Memory B cell (primary cell): ENCODE measurements at places on chromosomes 2 and 18.

DNA sequence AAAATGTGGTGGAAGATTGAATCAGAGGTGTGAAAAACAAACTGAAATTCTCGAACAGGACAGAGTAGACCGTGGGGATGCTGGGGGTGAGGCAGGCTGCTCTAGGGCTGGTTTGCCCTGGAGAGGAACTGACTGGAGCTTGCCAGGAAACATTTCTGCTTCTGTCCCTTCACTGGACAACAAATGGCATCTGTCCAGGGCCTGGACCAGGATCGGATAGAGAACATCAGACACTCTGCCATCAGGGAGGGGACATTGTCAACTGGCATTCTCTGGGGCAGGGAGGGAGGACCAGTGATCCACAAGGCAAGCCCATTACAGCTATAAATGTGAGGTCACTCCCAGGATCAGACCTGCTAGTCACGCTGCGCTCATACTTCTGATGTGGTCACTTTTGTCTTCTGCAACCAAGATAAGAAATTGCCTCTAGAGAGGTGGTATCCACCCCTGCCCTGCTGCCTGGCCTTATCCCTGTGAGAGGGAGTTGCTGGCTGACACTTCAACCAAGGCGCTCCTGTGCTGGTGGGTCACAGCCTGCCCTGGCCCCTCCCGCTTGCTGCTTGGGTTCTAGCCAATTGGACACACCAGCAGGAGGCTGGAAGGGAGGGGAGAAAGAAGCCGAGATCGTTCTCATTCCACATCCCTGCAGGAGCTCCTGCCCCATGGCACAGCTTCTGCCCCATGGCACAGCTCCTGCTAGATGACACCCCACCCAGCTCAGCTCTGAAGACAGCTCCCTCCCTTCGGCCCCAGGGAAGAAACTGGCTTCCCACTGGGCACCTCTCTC is 8.7 kb downstream of the NPPC start:
- no peak for DNase-seq
- no peaks in the 10 kb centered on the region for H3K4me1 ChIP-seq
- no peak overlapping the region for H3K4me3 ChIP-seq
- H3K27ac ChIP-seq, result no peak overlapping the region
- no peaks in the 10 kb centered on the region for H3K36me3 ChIP-seq

DNA sequence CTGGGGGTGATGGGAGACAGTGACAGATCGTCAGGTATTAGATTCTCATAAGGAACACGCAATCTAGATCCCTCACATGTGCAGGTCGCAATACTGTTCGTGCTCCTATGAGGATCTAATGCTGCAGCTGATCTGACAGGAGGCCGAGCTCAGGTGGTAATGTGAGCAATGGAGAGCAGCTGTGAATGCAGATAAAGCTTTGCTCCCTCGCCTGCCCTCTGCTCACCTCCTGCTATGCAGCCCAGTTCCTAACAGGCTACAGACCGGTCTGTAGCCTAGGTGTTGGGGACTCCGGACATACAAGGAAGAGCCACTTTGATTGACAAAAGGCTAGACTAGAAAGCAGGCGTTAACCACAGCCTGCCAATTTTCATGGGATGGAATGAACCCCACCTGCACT is 183.6 kb upstream of the TMEM200C start:
- H3K4me3 ChIP-seq, result no peak overlapping the region
- no peaks in the 10 kb centered on the region for H3K27me3 ChIP-seq
- no peaks in the 10 kb centered on the region for H3K4me1 ChIP-seq

DNA sequence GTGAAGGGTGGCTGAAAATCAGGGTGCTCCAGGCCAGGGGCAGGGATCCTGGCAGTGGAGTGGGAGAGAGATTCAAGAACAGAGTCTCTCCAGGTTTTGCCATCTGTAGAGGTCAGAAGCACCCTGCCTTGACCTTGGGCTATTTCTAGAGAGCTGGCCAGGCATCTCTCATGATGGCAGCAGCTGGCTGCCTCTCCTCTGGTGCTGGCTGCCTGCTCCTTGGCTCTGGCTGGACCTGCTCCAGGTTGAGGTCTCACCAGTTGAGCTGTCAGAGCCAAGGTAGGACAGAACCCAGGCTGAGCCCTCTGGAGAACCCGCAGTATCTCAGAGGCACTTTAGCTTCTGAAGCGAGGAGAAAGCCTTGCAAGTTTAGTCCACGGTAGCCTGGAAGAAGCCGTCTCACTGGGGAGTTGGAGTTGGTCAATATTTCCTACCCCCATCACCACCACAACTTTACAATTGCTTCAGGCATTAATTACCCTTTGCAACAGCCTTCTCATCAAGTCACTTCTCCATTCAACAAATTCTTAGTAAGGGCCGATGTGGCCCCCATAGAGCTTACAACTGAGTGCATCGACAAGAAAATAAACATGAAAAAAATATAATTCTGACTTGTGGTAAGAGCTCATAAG is 25.6 kb downstream of the GNLY start:
- H3K27me3 ChIP-seq, result peaks cover 9% of the 10 kb centered on the region
- H3K4me1 ChIP-seq, result no peaks in the 10 kb centered on the region
- no peak overlapping the region for H3K4me3 ChIP-seq
- H3K27ac ChIP-seq, result no peak overlapping the region

DNA sequence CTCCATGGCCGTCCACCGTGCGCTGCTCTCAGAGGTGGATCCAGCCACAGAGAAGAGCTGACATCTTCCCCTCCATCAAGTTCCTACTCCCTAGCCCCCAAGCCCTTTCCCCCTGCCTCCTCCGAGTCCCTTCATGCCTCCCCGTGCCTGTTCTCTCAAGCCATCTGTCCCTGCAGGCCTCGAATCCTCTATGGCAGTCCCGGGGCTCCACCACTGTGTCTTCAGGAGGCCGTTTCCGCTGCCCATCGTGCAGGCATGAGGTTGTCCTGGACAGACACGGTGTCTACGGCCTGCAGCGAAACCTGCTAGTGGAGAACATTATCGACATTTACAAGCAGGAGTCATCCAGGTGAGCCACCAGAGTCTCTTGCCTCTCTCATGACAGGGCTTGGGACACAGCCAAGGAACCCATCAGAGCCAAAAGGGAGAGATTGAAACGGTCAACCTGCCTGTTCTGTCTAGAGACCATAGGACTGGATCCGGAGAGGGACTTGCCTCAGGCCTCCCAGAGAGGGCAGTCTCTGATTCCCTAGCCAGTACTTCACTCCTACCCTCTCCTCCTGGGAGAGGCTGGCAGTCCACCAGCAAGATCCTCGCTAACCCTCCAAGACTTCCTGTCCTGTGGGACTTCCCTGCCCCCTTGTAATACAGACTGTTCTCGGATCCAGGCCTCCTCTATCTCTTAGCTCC is 9.7 kb downstream of the UCN start:
- no peak overlapping the region for H3K27ac ChIP-seq
- peaks cover 17% of the 10 kb centered on the region for H3K27me3 ChIP-seq
- no peak for DNase-seq
- peaks cover 8% of the 10 kb centered on the region for H3K4me1 ChIP-seq
- H3K36me3 ChIP-seq, result no peaks in the 10 kb centered on the region
- no peak overlapping the region for H3K4me3 ChIP-seq

DNA sequence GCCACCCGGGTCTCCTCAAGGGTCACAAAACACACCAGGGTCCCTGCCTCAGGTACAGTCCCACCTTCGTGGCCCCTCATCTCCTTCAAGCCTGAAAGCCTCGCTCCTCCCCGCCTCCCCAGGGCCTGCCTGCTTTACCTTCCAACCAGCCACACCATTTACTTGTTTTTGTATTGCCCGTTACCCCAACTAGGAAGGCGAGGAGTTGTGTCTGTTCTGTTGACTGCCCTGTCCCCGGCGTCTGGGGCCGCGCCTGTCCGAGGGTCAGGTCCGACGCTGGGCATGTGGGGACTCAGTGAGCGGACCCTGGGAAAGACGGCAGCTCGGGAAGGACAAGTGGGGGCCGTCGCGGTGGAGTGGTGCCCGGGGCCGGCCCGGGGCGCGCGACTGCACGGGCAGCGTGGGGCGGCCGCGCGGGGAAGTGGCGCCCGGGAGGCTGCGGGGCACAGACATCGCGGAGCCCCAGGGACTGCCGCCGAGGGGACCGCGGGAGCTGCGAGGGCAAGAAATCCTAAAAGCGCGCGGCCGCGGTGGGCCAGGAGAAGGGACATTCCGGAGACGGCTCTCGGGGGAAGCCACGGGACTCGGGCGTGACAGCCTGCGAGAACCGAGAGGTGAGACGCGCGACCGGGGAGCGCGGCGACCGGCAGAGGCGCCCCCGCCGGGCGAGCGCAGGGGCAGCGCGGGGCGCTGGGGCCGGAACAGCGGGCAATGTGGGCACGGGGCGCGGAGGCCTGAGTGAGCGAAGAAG is 797 bp upstream of the GRHL1 start:
- peak overlapping the region; percentile 56 for H3K27ac ChIP-seq
- DNase-seq, result peak; percentile 67
- peaks cover 14% of the 10 kb centered on the region for H3K27me3 ChIP-seq
- no peaks in the 10 kb centered on the region for H3K36me3 ChIP-seq
- peaks cover 6% of the 10 kb centered on the region for H3K4me1 ChIP-seq

DNA sequence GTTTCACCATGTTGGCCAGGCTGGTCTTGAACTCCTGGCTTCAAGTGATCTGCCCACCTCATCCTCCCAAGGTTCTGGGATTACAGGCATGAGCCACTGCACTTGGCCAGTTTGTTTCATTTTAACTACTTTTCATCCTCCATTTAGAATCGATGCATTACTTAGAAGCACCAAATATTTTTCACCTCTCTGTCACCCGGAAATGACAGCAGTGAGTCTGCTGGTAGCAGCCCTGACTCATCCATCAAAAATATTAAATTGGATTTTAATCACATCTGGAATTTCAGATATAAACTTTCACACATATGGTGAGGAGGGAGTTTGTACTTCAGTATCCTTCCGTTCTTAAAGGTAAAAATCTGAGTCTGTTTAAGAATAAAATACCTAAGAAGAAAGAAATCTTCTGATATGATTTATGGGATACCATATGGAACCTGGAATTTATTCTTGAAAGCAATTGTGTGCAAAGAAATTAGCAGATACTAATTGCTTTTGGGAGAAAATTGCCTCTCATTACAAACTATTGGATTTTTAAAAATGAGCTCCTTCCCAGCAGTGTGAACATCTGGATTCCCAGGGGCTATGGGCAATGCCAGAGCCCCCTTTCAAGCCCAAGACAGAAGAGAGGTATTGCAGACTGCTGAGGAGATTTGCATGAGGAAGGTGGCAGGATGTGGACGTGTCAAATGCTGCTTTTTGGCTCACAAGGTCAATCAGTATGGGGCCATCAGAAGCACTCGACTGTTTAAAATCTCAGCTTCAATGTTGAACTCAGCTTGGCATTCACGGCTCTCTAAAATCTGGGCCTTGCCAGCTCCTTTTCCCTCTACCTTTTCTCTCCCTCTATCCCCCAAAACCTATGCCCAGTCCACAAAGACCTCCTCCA is 279.5 kb upstream of the SIX2 start:
- no peak overlapping the region for H3K27ac ChIP-seq
- H3K36me3 ChIP-seq, result no peaks in the 10 kb centered on the region
- H3K4me1 ChIP-seq, result no peaks in the 10 kb centered on the region
- DNase-seq, result no peak
- peaks cover 17% of the 10 kb centered on the region for H3K27me3 ChIP-seq

DNA sequence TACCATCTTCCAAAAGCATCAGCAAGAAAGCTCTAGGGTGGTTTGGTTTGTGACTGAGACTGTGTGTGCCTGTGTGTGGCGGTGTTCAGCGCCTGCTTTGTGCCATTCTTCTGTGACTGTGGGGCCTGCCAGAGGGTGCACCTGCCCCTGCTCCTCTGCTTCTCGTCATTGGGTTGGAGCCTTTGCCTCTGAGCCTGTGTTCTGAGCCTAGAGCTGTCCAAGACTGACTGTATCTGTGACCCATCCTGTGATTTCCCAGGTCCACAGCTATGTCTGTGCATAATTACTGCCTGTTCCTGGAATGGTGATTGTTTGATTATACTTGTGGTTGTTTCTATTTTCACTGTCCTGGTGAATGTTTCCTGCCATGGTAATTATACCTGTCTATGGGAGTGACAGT is 57.1 kb upstream of the KLHL29 start:
- no peak overlapping the region for H3K4me3 ChIP-seq
- H3K27ac ChIP-seq, result no peak overlapping the region
- DNase-seq, result no peak
- H3K36me3 ChIP-seq, result no peaks in the 10 kb centered on the region
- H3K27me3 ChIP-seq, result peaks cover 15% of the 10 kb centered on the region

GRCh38 chr2:33034784-33035183 is 88.0 kb downstream of the LTBP1 start:
- no peak overlapping the region for H3K27ac ChIP-seq
- no peaks in the 10 kb centered on the region for H3K4me1 ChIP-seq
- no peak overlapping the region for H3K4me3 ChIP-seq
- H3K36me3 ChIP-seq, result no peaks in the 10 kb centered on the region
- no peak for DNase-seq
- H3K27me3 ChIP-seq, result no peaks in the 10 kb centered on the region

- no peak for DNase-seq
- no peaks in the 10 kb centered on the region for H3K4me1 ChIP-seq
- H3K27ac ChIP-seq, result no peak overlapping the region
- H3K36me3 ChIP-seq, result no peaks in the 10 kb centered on the region
Measured at GRCh38 chr2:129753261-129753660, 226.2 kb upstream of the RAB6C start.

- no peak overlapping the region for H3K4me3 ChIP-seq
- DNase-seq, result no peak
- H3K27me3 ChIP-seq, result no peaks in the 10 kb centered on the region
Measured at GRCh38 chr18:44851856-44852621, 171.4 kb downstream of the SETBP1 start.

DNA sequence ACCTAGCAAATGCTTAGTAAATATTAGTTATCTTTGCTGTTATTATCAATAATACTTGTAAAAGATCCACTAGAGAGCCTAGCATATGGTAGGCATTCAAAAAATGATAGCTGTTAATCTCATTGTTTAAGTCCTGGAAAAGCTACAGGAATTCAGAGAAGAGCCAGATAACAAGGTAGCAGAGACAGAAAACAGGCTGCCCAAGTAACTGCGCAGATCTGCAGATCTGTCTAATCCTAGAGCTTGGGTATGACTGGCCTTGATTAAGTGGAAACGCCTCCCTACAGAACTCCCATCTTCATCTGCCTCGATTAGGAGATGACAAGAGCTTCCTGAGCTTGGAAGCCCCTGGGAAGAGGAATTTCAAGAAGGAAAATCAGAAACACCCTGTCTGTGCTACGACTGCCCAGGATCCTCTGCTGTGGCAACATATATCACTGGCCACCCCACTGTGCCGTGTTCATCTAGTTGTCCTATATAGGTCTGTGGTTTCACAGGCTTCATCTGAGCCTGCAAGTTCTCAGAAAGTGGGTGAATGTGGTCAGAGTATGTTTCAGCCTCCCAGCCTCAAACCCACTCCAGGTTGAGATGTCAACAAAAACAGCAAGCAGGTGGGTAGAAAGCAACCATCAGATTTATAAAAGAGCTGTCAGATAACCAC is 151.5 kb upstream of the PKDCC start:
- no peak for DNase-seq
- no peak overlapping the region for H3K27ac ChIP-seq
- H3K36me3 ChIP-seq, result no peaks in the 10 kb centered on the region

GRCh38 chr2:133790711-133791110 is 222.4 kb upstream of the NCKAP5 start:
- DNase-seq, result no peak
- H3K4me3 ChIP-seq, result no peak overlapping the region
- peaks cover 6% of the 10 kb centered on the region for H3K27me3 ChIP-seq
- no peak overlapping the region for H3K27ac ChIP-seq
